NCI-H1092 treated with DMSO at 0.1 percent for 48 hours (cell line): ENCODE measurements at places on chromosomes 12 and 14.

GRCh38 chr12:132263451-132264049, 65.8 kb downstream of the GALNT9 start:
- DNase-seq, result no peak

DNA sequence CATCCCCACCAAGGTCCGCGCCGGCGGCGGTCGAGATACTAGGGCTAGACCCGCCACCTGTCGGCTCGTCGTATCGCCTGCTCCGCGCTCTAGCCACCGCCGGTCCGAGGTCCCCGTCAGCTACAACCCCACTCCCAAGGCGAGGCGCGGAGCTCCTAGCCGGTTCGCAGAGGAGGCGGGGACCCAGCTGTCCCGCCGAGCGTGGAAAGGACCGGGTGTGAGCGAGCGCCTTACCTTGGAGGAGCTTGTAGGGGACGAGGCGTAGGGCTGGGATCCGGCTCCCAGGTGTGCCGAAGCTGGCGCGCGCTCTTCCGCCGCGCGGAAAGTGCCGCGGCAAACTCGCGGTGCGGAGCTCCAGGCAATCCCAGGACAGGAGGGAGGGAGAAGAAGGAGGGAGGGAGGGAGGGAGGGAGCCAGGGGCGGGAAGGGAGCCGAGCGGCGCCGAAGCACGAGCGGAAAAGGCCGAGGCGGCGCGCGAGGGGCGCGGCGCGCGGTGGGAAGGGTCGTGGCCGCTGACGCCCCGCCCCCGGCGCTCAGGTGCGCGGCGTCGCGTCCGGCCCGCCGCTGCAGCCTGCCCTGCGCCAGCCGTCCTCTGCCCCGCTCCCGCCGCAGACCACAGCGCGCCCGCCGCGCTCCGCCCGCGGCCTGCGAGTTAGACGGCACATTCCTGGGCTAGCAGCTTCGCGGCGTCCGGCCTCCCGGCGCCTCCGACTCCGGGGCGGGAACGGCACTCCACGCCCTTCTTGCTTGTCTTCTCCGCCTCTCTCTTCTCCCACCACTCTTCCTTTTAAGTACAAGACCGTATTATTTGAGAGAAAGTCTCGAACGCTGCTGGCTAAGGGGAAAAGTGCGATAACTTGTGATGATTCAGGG, at the start of gene PAWR:
TSS of gene PAWR (minus strand) at position 327 of the 873 bp plus-strand sequence. CDS start 720 bp downstream, outside the sequence.
- DNase-seq, result peak; percentile 60

- no peak for DNase-seq
Observed at GRCh38 chr12:32569259-32569658, 109.8 kb upstream of the DNM1L start.

GRCh38 chr12:7396418-7396817, 47.5 kb downstream of the CD163L1 start:
- DNase-seq, result no peak

DNA sequence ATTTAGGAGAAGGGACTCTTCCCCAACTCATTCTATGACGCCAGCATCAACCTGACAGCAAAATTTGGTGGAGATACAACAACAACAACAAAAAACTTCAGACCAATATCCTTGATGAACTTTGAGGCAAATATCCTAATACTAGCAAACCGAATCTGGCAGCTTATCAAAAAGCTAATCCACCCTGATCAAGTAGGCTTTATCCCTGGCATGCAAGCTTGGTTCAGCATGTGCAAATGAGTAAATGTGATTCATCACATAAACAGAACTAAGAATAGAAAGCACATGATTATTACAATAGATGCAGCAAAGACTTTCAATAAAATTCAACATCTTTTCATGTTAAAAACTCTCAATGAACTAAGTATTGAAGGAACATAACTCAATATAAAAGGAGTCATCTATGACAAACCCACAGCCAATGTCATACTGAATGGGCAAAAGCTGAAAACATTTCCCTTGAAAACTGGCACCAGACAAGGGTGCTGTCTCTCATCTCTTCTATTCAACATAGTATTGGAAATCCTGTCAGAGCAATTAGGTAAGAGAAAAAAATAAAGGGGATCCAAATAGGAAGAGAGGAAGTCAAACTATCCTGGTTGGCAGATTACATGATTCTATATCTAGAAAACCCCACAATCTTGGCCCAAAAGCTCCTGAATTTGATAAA, 233.3 kb downstream of the CCDC59 start:
- DNase-seq, result no peak

GRCh38 chr12:114697741-114698565, 14.0 kb upstream of the TBX3 start:
- no peak for DNase-seq

- no peak for DNase-seq
Observed at GRCh38 chr14:91985521-91986255, 38.2 kb upstream of the FBLN5 start.
